ENCODE measurements at places on chromosomes 1 and 21.
A peak's percentile ranks its signal among the peaks of the same experiment; 100 is the strongest.

- DNase-seq, result peak; percentile 41
These were observed 120.9 kb downstream of the PPIAL4G start for GRCh38 chr1:148362216-148362611.

DNA sequence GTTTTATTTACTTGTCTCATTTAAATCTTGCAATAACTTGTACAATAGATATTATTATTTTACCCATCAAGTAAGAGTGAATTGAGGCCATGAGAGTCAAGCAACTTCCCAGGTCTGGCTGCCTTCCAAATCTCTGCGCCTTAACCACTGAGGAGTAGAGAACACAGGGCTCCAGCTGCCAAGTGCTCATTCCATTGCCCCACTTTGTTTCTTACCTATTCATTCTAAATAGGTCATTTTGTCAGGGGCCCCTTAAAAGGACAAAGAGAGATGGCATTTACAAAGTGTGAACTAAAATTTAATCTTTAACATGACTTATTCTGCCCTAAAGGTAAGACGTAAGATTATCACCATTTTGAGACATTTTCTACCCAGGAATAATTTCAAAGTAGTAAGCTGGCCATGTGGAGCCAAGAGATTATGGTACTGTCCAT, 3.5 kb downstream of the PPP1R15B start:
- DNase-seq, result peak; percentile 87

DNA sequence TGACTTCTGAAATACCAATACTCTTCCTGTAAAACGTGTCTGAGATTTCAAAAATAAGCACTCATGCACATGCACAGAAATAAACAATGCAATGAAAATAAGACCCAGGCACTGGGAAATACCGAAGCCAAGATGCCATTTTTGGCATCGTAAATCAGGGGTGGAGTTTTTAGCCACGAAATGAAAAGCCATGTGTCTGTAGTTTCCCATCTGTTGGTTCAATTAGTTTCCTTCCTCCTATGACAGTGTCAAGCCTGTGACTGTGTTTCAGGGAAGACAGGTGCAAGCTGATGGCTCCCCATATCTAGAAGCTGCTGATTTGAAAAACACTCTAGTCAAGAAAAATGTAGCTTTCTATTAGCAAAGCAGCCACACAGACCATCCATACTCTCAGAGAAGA, 480.4 kb upstream of the CAMK1G start:
- DNase-seq, result peak; percentile 81

- no peak for DNase-seq
These were observed 479.3 kb upstream of the RUNX1 start for GRCh38 chr21:35528116-35529042.

DNA sequence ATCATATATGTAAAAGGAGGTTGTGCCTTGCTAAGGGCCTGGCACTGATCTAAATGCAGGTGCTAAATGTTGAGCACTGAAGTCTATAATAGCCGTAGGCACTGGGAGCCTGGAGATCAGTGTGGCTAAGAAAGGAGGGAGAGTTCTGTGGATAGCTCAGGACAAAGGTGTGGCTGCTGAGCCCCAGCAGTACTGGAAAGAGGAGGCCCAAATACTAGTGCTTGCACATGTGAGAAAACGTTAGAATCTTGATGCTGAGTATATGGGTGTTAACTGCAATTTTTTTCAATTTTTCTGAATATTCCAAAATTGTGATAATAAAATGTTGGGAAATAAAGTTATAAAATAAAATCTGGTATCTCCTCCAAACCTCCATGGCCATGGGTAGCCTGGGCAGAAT, 62.5 kb upstream of the PTGFRN start:
- DNase-seq, result no peak

DNA sequence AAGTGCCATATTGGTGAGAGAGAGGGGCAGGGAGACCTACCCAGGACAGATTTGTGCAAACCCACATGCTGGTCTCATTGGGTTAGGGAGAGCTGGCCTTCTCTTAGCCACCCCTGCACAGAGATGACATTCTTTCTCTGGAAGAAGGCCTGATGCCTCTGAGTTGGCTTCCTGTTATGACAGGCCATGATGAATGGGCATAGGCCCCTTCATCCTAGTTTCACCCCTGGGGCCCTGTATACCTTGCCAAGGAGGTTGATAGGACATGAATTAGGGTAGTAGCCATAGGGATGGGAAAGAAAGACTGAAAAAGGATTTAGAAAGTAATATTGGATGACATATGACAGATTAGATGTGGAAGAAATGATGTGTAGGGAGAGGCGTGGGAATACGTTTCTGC, 46.6 kb downstream of the TENT5C start:
- DNase-seq, result no peak

- no peak for DNase-seq
These were observed 11.5 kb downstream of the TNFSF4 start for GRCh38 chr1:173195596-173196088.

GRCh38 chr1:29414086-29414485, 177.8 kb downstream of the PTPRU start:
- no peak for DNase-seq

DNA sequence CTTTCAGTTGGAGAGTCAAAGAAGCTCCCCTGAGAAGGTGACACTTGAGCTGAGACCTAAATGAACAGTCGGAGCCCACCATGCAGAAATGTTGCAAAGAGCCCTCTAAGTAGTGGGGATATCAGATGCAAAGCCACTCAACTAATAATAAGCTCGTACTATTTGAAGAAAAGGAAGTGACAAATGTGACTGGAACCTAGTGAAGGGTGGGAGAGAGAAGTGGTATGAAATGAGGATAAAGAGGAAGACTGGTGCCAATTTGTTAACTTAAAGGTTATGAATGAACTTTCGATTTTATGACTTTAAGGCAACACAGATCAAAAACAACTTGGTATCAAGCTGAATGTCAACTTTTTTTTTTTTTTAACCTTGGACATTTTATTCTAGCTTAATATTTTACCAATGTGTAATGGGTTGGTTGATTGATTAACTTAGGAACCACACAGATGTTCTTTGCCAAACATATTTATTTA, 14.7 kb downstream of the LYPLAL1 start:
- no peak for DNase-seq

DNA sequence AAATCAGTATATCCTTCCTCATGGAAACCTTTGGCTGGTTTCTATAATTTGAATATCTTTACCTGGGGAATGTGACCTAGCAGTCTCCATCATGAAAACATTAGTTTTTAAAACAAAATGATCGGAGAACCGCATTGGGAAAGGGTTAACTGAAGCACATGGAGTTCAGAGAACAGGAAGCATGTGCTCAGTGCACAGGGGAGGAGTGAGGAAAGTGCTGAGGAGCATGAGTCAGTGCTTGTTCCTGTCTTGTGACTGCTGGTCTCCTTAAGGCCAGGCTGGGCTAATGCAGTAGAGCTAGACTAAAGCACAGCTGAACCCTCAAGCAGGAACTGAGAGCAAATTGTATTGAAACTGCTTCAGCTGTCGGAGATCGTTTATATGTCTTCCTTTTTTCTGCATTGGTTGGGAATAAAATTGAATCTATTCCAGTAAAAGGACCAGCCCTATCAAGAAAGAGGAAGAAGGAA, 5.8 kb downstream of the IFI16 start:
- DNase-seq, result no peak

DNA sequence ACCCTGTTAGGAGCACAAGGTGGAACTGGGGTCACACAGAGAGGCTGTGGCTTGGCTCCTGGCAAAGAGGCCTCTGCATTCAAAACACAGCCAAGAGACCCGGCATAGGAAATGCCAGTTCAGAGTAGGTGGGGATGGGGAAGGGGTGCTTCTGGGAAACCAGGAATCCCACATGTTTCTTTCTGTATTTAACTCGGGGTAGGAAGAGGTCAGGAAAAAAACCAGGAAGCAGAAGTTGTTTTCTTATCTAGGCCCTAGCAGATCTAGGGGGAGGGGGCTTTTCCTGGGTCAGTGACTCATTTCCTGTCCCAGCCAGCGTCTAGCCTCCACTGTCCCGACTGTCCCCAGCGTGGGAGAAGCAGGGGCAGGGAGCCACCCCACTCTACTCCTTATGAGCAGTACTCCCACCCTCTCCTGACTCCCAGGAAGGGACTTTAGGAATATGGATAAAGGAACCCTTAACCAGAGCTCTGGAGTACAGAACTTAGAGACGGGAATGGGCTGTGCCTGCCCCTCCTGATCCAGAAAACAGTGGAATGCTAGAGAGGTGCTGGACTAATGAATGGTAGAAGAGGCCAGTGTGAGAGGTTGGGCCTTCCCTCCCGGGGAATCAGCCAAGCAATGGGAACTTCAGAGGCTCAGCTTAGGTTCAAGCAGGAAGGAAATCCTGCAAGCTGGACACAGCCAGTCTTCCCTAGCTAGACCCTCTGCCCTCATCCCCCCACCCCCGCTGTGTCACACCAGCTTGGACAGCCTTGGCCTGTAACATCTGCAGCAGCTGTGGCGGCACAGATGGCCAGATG, 5.7 kb downstream of the FHL3 start:
- DNase-seq, result no peak

DNA sequence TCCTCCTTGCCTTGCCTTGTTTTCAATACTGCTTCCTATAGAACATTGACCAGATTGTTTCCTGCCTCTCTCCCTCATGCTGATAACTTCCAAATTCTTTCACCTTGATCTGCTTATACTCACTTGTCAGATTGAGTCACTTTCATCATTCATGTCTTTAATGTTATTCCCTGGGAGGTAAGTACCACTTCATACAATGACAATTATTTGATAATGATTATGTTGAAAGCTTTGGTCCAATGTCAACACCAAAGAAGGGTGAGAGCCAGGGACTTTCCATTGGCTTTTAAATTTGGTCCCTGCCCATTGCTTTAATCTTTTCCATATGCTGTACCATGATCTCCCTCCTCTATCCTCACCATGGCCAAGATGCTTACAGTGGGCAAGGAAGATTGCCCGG, 137.4 kb downstream of the SYT2 start:
- no peak for DNase-seq

- DNase-seq, result no peak
These were observed 3.8 kb downstream of the B4GALT2 start for GRCh38 chr1:43982808-43983207.

DNA sequence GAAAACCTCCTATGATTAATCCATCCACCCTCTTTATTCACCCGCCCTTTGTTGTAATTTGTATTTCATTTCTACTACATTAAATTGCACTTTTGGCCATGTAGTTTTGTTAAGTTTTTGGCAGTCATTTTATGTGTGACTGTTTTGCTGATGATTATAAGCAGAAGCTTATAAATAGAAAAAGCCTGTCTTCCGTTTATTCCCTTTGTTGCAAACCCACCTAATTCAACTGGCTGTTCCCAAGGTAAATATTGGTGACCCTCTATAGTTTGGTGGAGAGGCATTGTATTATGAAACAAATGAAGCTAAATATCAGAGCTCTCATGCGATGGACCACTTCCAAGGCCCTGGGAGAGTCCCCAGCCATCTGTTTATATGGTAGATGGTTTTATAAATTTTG, 36.7 kb upstream of the IGSF3 start:
- no peak for DNase-seq

DNA sequence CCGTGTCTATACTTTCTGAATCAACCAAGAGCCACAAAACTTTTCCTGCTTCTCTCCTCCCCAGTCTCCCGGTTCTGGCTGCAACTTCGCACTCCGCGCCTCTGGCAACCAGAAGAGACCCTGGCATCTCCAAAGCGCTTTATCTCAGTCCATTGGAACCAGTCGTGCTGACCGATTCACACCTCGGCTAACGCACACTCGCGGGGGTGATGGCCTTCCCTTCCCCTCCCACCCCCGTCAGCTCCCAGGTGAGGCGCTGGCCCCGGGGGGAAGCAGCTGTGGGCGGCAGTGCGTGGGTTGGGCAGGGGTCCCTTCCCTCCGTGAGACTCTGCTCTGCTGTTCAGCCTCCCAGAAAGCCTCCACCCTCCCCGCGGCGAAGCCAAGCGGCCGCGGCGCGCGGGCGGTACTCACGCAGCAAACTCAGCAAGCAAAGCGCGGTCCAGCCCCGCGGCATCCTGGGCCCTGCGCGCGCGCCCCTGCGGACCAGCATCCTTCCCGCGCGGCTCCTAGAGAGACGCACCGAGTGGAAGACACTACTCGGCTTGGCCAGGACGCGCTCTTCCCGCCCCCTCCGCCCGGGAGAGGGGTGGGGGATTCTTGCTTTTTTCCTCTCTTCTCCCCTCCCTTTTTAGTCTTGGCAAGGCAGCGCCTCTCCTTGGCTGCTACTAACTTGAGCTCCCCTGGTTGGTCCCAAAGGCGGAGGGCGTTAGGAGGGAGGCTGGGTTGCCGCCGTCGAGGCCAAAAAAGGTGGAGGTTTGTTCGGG, at the start of gene CD34:
TSS of gene CD34 (minus strand) at position 535 of the 764 bp plus-strand sequence. CDS start at position 490, 45 bp downstream.
- DNase-seq, result no peak

DNA sequence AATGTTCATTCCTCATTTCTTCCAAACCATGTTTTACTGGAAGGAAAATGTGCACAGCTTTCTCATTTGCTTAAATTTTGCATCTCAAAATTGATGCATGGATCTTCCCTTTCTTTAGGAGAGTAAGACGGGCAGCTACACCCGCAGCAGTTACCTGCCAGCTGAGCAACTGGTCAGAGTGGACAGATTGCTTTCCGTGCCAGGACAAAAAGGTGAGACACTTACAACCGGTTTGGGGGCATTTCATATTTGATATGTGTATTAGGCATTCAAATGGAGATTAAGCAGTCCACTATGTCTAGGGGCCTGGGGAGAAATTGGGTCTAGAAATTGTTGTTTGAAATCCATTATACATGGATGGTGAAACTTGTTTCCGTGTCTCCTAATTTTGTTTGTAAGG, 12.9 kb downstream of the C8A start:
- no peak for DNase-seq

DNA sequence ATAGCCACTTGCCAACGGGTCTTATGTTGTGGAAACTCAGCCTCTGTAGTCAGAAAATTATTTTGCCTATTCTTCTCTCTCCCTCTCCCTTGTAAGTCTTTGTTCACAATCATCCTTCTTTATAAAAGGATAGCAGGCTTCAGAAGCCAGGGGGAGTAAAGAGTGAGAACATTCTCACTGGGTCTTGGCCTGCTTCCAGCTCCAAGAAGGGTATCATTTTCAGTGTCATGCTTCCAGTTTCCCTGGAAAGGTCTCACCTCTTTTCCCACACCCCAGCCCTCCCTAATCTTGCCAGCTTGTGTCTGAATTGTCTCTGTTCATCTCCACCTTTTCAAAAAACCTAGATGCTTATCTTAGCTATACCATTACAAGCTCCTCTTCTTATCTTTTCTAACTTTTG, 346.2 kb upstream of the LRRC7 start:
- no peak for DNase-seq

DNA sequence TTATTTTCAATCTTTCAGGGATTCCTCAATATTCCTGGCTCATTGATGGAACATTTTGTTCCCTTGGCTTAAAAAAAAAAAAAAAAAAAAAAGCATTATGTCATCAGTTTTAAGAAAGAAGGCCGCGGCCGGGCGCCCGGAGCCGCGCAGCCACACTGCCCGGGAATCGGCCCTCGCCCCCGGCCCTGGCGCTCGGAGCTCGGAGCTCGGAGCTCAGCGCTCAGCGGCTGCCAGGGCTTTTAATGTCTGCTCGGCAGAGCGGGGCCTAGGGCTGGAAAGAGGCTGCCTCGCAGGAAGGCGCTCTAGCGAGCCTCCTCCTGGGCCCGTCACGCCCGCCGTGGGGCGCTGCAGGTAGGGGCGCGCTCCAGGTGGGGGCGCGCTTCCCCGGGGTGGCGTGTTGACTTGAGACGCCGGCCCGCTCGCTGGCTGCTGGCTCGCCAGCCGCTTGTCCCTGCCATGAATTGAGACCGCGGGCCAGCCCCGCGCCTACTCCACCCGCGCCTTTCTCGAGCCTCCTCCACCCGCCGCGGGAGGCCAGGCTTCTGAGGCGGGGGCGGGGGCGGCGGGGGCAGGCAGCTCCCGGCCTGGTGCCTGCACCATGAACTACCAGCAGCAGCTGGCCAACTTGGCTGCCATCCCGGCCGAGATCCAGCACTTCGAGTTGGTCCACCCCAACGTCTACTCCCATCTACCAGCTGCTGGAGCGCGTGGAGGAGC, 5.4 kb upstream of the TDRD5 start:
- DNase-seq, result no peak

Measured in G401 (cell line).